ENCODE measurements at places on chromosomes 2 and 18.

- DNase-seq, result no peak
Measured at GRCh38 chr2:135942936-135943688, 42.3 kb downstream of the DARS1 start.

DNA sequence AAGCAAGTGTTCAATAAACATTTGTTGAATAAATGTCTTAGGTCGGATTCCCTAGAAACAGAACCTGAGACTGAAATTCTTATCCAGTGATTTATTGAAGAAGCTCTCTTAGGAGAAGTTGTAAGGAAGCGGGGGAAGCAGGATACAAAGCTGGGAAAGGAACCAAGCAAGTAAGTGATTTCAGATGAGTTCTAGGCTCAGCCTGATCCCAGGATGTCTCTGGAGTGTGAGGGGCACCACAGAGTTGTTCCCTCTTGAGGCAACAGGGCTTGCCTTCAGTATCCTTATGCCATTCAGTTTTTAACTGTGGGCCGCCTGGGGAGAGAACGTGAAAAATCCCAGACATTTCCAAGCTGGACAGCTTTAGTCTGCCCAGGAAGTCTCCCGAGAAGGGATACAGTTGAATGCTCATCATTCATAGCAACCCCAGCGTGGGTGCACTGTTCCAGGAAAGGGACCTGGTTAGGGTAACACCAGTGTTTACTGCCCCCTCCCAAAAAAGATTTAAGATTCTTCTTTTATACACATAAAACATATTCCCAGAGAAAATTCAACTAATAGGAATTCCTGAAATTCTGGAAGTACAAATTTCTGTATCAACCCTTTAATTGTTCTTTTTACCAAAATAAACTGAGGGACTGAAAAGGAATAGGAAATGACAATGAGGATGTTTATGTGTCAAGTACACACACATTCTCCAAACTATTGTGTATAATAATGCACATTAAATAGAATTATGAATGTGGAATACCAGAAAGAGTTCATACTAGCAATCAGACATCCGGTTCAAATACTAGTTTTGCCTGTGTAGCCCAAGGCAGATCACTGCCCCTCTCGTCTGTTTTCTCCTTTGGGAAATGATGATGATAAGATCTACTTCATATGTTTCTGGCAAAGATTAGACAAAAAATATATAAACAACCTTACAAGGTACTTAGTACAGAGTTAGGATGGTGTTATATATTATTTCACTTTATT lies 592.1 kb upstream of the CDH2 start:
- DNase-seq, result no peak

DNA sequence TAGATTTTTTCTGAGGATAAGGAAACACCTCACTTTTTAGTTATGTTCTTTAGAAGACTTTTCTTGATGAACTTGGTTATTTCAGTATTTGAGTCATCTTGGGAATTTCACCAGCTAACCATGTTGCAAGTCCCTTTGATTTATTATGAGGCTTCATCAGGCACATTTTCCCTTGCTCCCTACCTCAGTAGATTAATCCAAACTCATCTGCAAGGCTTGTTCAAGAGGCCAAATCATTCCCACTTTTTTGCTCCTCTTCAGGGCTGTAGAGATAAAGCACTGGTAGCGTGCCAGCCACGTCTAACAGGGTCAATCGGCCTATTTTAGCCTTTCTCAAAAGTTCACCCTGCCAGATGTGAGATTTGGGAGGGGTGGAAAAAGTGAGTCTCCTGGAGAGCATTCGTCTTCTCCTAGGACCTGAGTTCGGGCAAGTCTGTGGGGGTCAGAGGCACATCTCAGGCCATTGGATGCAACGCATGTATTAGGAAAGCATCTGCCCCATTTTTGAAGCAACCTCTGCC lies 120.3 kb downstream of the RDH14 start:
- DNase-seq, result no peak

DNA sequence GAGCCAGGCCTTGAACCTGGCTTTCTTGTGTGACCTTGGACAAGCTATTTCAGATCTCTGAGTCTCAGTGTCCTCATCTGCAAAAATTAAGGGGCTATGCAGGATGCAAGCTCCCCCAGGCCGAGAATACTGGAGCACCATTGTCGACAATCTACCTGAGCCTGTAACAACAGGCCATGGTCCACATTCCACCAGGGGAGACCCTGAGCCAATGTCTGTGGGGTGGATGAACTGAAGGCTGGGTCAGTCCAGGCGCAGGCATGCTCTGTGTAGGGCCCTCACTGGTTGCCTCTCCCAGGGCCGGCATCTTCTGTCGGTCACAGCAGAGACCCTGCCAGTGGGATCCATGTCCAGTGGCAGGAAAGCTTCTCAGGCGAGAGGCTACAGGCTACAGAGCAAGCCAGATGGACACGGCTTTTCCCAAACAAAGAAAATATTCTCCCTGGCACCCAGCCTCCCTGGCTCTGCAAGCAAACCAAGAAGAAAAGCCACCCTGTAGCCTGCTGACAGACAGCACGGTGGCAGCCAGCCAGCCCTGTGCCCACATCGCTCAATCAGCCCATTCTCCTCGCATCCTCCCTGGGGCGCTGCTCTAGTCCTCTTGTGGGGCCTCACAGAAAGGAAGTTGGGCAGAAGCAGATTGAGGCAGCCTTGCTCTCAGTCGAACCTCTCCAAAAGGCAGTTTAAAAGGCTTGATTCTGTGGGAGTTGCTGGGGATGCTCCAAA lies 48.7 kb upstream of the FZD7 start:
- no peak for DNase-seq

GRCh38 chr18:61616111-61616610 lies 276.6 kb downstream of the RNF152 start:
- DNase-seq, result no peak

GRCh38 chr2:191218292-191218898 lies 26.8 kb upstream of the MYO1B start:
- DNase-seq, result peak; percentile 23

GRCh38 chr2:85327160-85327821 lies 498 bp downstream of the TGOLN2 start:
- DNase-seq, result peak; percentile 63

GRCh38 chr2:207091176-207091575 lies 74.6 kb downstream of the KLF7 start:
- DNase-seq, result no peak

- no peak for DNase-seq
Measured at GRCh38 chr2:155518094-155518493, 814.4 kb downstream of the NR4A2 start.

- no peak for DNase-seq
Measured at GRCh38 chr2:26483957-26484565, 6.1 kb upstream of the OTOF start.

DNA sequence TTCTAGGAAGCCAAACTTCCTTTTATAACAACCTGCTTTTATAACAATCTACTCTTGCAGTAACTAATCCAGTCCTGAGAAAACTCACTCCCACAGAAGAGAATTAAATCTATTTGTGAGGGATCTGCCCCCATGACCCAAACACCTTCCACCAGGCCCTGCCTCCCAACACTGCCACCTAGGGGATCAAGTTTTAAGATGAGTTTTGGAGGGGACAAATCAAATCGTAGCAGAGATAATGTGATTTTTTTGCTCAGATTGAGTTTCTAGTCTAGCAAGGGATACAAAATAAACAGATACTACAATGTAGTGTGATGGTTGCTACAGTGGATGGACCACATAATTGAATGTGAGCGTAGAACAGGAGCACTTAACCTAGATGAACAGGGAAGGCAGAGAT lies 52.2 kb downstream of the NCOA1 start:
- no peak for DNase-seq

- no peak for DNase-seq
Measured at GRCh38 chr2:178271629-178272333, 77.5 kb downstream of the OSBPL6 start.

- no peak for DNase-seq
Measured at GRCh38 chr2:96580771-96581170, 44.2 kb downstream of the ARID5A start.

DNA sequence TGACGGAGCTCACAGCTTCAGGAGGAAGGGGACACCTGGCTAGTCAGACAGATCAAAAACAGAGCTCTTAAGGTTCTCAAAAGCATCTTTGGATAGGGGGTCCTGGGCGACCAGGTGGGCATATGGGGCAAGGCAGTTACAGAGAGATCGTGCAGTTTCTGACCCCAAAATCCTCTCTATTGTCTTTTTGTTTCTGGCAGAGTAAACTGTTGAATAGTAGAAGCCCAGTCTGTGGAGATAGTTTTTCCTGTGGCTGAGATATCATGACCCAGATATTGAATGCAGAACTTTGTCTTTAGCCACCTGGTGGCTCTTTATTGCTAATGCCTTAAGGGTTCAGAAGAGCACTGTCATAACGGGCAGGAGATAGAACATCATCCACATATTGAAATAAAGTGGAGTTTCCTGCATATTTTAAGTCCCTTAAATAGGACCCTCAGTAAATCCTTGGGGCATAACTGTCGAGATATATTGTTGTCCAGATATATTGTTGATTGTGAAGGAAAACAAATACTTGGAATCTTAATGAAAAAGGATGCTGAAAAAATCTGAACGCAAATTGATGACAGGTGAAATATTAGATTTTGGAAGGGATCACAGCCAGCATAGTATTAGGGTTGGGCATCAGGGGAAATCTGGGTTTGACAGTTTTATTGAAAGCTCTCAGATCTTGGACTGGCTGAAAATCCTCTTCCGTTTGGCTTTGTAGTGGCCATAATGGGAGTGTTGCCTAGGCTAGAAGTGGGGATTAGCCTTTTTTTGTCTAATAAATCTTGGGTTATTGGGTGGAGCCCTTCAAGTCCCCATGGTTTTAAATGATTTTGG lies 14.1 kb upstream of the ZDBF2 start:
- DNase-seq, result peak; percentile 51

- no peak for DNase-seq
Measured at GRCh38 chr2:123015186-123015585, 1009.9 kb upstream of the CNTNAP5 start.

DNA sequence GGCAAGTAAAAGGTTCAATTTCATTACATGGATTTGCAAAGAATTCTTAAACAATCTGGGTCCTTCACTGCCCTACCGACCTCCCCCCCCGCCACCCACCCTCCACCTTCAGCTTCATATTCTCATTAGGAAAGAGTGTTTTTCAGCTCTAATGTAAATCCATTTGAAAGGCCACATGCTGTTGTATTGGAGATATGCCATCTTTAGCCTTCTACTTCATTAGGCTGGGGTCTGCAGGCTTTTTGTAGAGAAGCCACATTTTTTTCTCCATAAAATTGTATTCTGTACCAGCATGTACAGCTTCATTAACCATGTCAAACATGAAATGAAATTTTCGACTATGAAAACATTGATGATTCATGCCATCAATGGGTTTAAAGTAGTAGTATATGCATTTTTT lies 42.8 kb upstream of the THUMPD2 start:
- DNase-seq, result no peak

DNA sequence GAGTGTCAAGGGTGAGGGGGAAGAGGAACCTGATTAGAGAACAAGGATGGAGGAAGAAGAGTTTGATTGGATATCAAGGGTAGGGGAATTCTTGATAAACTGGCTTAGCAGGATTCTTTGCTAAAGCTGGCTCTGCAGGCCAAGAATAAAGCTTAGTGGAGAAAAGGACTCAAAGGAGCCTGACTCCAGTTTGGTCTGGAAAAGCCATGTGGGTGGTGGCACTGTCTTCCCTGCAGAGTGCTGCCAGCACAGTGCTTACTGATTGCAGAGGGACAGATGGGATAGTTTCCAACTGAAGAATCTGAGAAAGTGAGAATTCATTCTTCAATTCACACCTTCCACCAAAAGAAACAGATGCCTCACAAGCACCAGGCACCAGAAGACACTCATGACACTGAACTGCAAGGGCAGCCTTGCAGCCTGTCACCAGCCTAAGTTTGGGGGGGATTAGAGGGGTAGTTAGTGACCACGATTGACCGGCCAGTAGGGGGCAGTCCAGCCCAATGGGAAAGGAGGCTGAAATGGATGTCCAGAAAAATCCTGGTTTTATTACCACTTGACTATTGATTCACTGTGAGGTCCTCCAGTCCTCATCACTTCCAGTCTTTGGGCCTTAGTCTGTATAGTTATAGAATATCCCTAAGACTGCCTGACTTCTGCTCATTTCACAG lies 334.5 kb downstream of the SMAD2 start:
- DNase-seq, result no peak

DNA sequence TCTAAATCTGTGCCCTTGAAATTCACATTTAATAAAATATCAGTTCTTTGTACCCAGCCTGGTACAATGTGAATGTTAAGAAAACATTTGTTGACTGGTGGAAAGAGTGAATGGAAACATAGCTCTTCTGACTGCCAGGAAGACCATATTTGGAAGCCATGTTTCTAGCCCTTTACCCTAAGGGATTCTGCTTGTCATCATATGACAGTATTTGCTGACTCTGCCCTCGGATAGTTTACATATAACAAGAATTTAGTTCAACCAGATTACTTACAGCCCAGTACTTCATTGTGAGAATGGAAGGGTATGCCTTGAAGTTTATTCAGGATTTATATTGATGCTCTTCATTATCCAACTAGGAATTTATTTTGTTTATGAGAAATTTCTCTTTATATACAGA lies 13.8 kb upstream of the KCNS3 start:
- DNase-seq, result no peak

GRCh38 chr2:64745562-64745961 lies 91.8 kb upstream of the SERTAD2 start:
- no peak for DNase-seq

- no peak for DNase-seq
Measured at GRCh38 chr2:119523383-119523951, 816 bp downstream of the SCTR start.

GRCh38 chr2:33529771-33530481 lies 53.5 kb downstream of the RASGRP3 start:
- peak; percentile 45 for DNase-seq

- no peak for DNase-seq
Measured at GRCh38 chr2:137056704-137057103, 291.4 kb downstream of the THSD7B start.

- DNase-seq, result no peak
Measured at GRCh38 chr2:28955467-28955866, 25.6 kb upstream of the TOGARAM2 start.

DNA sequence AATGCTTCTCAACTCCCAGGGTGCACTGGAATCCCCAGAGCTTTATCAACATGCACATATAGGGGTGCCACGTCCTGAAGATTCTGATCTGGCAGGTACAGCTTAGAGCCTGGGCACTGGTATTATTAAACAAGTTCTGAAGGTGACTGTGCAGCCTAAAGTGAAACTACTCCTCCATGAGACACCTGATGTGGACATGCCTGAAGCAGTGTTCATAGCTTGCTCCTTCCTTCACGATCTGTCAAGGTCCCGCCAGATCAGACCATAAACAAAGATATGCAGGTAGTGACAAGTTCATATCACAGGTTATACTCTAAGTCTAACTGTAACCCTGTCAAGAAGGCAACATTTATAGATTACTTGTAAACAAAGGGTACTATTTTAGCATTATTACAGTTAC lies 65.3 kb upstream of the DNER start:
- no peak for DNase-seq

- DNase-seq, result no peak
Measured at GRCh38 chr18:11096411-11096810, 53.0 kb downstream of the PIEZO2 start.

GRCh38 chr2:239946562-239946863 lies 78.6 kb downstream of the NDUFA10 start:
- no peak for DNase-seq

- DNase-seq, result peak; percentile 45
Measured at GRCh38 chr2:46615986-46616485, 136.7 kb downstream of the TMEM247 start.

- DNase-seq, result no peak
Measured at GRCh38 chr18:21664069-21664468, 40.5 kb downstream of the ABHD3 start.
